Cortex of kidney (tissue), 1 donor: ENCODE measurements at places on chromosomes 12 and 14.

- no peak for DNase-seq
Observed at GRCh38 chr12:118773956-118774723, 207.2 kb upstream of the SRRM4 start.

GRCh38 chr14:103329401-103330347, 4.4 kb upstream of the EIF5 start:
- DNase-seq, result no peak

DNA sequence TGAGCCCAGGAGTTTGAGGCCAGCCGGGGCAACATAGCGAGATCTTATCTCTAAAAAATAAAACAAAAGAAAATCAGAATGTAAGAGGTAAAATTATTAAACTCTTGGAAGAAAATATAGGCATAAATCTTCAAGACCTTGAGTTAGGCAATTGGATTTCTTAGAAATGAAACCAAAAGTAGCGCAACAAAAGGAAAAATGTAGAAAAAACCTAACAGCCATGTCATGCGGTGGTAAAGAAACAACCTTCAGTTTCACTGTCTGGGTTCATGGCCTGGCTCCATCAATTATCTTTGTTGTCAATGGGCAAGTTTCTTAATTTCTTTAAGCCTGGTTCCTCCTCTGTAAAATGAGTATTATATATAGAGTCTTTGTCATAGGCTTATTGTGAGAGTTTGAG, 5.6 kb upstream of the GCH1 start:
- DNase-seq, result no peak

- no peak for DNase-seq
Observed at GRCh38 chr12:7719946-7720730, 8.9 kb downstream of the DPPA3 start.

- no peak for DNase-seq
Observed at GRCh38 chr12:131808744-131809371, 19.3 kb upstream of the MMP17 start.

GRCh38 chr12:88575361-88575970, 4.8 kb downstream of the KITLG start:
- no peak for DNase-seq

- no peak for DNase-seq
Observed at GRCh38 chr12:114397978-114398881, 7.7 kb downstream of the TBX5 start.

- DNase-seq, result no peak
Observed at GRCh38 chr14:51926449-51926848, 62.9 kb upstream of the RTRAF start.
